ENCODE measurements at places on chromosomes 3 and 15.

- peak; percentile 46 for DNase-seq
Measured at GRCh38 chr3:113441051-113441770, at the start of gene CFAP44. CFAP44 (minus strand) TSS chr3:113441493; CDS start chr3:113433664, 7,829 bp downstream.

DNA sequence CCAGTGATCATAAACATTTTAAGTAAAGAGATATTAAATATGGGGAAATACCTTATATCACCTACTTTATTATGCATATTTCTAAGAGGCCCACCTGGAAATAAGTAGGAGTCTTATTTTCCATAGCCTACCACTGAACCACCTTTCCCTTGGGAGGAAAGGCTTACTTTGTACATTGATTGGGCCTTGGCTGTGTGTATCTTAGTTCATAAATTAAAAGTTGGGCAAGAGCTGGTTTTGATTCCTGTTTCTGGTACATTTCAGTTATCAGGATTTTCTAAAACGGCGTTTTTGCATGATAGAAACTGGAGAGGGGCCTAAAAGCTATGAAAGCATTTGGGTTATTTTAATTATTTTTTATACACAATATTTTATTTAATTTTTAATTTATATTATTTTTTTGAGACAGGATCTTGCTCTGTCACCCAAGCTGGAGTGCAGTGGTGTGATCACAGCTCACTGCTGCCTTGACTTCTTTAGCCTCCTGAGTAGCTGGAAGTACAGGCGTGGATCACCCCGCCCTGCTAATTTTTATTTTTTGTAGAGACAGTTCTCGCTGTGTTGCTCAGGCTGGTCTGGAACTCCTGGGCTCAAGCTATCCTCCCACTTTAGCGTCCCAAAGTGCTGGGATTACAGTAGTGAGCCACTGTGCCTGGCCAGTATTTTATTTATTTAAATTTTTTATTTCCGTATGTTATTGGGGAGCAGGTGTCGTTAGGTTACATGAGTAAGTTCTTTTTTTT, 2.6 kb downstream of the GMPS start:
- no peak for DNase-seq

GRCh38 chr15:68272721-68273271, 4.7 kb upstream of the FEM1B start:
- DNase-seq, result no peak

- DNase-seq, result no peak
Measured at GRCh38 chr3:107965136-107965655, 125.6 kb downstream of the CD47 start.

GRCh38 chr15:57114070-57114469, 195.6 kb downstream of the TCF12 start:
- no peak for DNase-seq

DNA sequence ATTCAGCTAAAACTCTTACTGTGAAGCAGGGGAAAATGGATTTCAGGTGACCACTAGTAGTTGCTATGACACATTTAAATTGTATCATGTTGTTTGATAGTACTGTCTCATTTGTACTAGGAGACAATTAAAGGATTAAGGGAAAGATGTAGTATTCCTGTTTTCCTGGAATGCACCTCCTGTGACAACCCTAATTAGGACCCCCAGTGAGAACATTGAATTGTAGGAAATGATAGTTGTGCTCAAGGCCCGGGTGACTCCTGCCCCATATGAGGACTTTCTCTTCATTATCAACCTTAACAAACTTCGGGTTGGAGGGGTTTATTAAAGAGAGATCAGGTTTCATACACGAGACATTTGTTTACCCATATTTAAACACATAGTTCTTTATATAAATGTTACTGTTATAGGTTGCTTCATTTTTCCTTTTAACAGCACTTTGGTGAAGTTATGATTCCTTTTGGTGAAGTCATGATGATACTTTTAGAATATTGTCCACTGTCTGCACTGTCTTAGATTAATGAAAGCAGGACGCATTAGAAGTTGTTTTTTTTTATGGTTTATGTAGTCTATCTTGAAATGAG, 392.6 kb upstream of the NAALADL2 start:
- no peak for DNase-seq

DNA sequence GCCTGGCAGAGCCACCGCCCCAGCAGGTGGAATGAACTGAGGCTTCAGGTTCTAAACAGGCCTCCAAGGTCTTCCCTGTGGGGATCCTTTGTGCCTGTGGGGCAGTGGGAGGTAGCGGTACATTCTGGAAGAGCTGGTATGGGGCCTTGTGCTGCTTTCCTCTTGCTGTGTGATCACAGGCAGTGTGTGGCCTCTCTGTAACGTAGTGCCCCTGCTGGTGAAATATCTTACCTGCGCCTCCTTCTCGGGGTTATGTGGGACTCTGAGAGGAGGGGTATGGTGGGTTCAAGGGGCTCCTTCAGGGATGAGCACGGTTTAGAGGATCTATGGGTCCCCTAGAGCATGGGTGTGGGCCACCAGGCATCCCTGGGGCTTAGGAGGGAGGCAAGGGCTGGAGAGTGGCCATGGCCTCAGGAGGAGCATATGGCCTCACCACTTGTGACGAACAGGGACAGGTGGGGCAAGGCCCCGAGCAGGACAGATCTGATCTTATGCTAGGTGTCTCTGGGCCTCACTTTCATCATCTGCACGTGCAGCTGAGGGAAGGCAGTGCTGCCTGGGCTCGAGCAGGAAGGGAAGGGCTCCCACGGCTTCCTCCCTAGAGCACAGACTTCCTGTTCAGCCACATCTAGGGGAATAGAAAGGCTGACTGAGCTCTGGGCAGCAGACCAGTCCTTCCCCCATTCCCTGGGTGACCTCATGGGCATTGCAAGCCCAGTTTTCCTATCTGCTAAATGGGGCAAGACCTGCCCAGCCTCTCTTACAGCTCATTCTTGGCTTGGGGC, 1.9 kb upstream of the ALS2CL start:
- peak; percentile 39 for DNase-seq

- DNase-seq, result no peak
Measured at GRCh38 chr3:177552051-177552450, 354.8 kb upstream of the TBL1XR1 start.

DNA sequence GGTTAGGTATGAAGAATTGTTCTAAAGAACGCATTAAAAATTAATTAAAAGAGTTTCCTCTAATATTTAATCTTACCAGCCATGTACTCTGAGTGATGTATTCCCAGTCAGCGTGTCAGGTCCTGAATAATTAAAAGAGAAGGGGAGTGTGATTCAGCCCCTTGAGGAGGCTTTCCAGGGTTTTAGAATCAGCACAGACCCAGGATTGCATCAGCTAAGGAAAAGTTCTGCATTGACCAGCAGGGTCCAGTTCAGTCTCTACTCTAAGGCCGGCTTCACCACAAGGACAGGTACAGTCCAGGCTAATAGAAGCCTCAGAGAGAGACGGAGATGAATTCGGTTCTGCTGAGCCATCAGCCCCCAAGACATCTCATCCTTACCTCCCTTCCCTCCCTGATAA, 499.5 kb upstream of the PROK2 start:
- no peak for DNase-seq

DNA sequence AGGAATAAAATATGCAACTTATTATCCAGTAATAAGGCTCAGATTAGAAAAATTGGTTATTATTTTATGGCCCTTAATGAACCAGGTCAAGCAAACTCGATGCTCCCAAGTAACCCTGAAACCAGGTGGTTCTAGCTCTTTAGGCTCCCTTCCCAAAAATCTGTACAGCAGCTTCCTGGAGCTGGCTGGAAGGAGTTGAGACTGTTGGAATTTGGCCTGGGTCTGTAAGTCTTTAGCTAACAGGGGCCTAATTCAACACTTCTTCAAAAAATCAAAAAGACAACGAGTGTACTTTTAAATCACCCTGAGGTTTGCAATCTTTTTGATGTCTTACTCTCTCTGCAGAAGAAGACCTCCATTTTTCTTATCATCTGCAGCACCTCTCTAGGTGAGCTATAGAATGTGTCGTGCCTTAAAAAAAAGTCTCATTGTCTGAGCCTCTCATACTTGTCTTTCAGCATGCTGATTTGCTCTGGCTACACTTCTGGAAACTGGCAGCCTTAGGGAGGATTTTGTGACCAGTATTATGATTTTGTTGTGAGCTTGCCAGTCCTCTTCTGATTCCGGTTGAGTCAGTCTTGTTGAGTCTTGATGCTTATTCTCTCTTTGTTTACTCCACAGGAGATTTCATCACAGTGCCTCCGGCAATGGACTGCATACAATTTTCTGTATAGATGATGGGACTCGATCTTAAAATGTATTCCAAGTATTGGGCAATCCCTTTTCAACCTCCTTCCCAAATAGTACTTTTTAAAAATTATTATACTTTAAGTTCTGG, 235.0 kb upstream of the KBTBD8 start:
- DNase-seq, result no peak

Data from stomach (tissue), 19 donors.